Neural progenitor cell (in vitro differentiated cells): ENCODE measurements at places on chromosomes 3 and 15. TPM values are rescaled to one million over a fixed set of nuclear protein-coding genes. Genes with fewer than 3 reads are reported as not detected.
A peak's percentile ranks its signal among the peaks of the same experiment; 100 is the strongest.

The SCN11A gene
- 0.69 and 0.81 TPM in 2 replicates for total RNA-seq

The MNS1 gene
- total RNA-seq = 3.0 and 6.2 TPM in 2 replicates

The ALDH1L1 gene
- 0.31 and 0.60 TPM in 2 replicates for total RNA-seq

The NMNAT3 gene
- total RNA-seq = 0.87 and 0.95 TPM in 2 replicates

The GOLGA6L9 gene
- 12.1 and 13.0 TPM in 2 replicates for total RNA-seq

The TRPM1 gene
- not detected in 2 replicates for total RNA-seq

The ATP13A5 gene
- not detected in 2 replicates for total RNA-seq

The ZDHHC23 gene
- 1.7 and 2.4 TPM in 2 replicates for total RNA-seq

The XCR1 gene
- not detected in 2 replicates for total RNA-seq

The PLAAT1 gene
- total RNA-seq = 4.9 and 5.0 TPM in 2 replicates

The HEXA gene
- total RNA-seq = 34.5 and 44.6 TPM in 2 replicates

The CD80 gene
- total RNA-seq = 0.30 TPM in 1 of 2 replicates, not detected in the other

- no peak for DNase-seq
Observed at GRCh38 chr3:100533176-100533575, 40.8 kb downstream of the TMEM45A start.

- no peak for DNase-seq
Observed at GRCh38 chr3:104610730-104611652, 755.7 kb upstream of the ALCAM start.

DNA sequence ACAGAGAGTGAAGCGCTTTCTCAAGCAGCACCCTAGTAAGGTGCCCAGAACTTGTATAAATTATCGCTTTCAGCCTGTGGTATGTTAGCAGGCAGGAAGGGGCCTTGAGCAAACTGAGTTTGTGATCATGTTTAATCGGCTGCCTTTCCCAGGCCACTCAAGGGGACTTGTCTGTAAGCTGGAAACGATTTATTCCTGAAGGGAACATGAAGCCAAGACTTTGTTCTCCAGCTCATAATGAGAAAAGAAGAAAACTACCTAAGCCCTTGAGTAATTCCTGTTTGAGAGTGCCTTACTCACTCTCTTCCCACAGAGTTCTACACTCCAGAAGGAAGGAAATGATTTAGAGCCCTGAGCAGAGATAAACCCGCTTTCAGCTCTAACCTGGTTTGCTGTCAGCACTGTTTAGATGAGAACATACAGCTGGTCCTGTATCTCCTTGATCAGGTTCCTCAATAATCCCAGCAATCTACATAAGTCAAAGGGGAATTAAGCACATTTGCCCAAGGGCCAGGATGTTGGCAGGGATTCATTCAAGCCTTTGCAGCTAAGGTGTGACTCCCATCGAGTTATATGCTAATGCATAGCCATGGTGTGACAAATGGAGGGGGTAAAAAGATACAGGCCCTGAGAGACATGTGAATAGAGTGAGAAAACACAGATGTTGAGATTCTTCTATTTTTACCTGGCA, 187.7 kb upstream of the SLC24A5 start:
- DNase-seq = no peak

GRCh38 chr3:46119709-46120498, 88.2 kb downstream of the CCR1 start:
- DNase-seq = no peak

GRCh38 chr3:152703245-152703890, 131.6 kb upstream of the P2RY1 start:
- no peak for DNase-seq

GRCh38 chr3:38031022-38031994, 1.9 kb upstream of the PLCD1 start:
- DNase-seq = no peak

- no peak for DNase-seq
Observed at GRCh38 chr3:104436506-104436905, 930.2 kb upstream of the ALCAM start.

DNA sequence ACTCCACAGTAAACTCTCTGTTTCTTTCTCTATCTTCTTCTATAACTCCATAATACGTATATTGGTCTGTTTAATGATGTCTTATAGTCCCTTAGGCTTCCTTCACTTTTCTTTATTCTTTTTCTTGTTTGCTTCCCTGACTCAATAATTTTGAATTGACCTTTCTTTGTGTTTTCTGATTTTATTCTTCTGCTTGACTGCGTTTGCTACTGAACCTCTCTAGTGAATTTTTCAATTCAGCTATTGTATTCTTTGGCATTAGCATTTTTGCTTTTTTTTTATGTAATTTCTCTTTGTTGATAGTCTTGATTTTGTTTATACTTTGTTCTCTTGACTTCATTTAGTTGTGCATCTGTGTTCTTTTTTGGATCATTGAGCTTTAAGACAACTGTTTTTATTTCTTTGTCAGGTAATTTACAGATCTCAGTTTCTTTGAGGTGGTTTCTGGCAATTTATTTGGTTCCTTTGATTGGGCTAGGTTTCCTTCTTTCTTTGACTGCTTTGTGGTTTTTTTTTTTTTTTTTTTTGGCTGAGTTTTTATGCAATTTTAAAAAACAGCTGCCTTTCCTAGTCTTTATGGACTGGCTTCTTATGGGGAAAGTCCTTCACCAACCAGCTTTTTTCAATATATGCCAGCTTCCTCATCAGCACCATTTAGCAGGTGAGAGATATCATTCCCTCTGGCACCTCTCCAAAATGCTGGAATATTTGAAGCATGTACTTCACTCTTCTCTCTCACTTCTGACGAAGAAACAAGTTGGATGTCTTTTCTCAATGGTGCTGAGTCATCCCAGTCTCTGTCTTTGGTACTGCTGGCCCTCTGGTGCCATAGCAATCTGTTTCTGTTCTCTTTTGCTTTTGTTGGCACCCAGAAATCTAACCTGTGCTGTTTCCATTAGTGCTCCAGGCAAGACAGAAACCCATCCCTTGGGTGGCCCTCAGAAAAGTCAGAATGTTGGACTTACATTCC, 17.6 kb downstream of the RSRC1 start:
- no peak for DNase-seq

DNA sequence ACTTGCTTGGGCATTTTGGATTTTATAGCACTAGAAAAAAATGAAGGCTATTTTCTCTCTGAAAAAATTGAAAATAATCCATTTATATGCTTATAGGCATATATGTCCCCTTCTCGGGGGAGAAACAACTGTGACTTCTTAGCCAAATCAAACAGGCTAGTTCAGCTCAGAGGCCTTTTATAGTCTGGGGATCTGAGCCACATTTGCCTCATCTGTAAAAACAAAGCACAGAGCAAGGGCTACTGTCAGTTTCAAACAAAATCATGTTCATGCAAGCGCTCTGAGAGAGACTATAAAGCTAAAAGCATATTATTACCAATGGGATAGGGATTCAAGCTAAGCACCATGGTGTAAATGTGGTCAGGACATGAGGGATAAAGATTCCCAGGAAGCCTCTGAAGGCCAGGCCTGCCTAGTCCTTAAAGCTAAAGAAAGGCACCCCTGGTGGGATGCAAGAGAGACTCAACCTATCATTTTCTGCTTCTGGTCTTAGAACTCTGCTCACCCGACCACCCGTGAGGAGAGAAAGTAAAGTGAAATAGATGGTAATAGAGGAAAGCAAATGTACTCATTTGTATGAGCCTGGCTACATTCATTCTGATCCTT, 51.0 kb upstream of the IL12A start:
- DNase-seq = no peak

GRCh38 chr3:156513619-156514018, 41.3 kb downstream of the SSR3 start:
- DNase-seq = no peak

- DNase-seq = no peak
Observed at GRCh38 chr3:62035402-62036057, 337.8 kb downstream of the FEZF2 start.

GRCh38 chr15:61227950-61228936, 859 bp downstream of the RORA start:
- peak; percentile 54 for DNase-seq

DNA sequence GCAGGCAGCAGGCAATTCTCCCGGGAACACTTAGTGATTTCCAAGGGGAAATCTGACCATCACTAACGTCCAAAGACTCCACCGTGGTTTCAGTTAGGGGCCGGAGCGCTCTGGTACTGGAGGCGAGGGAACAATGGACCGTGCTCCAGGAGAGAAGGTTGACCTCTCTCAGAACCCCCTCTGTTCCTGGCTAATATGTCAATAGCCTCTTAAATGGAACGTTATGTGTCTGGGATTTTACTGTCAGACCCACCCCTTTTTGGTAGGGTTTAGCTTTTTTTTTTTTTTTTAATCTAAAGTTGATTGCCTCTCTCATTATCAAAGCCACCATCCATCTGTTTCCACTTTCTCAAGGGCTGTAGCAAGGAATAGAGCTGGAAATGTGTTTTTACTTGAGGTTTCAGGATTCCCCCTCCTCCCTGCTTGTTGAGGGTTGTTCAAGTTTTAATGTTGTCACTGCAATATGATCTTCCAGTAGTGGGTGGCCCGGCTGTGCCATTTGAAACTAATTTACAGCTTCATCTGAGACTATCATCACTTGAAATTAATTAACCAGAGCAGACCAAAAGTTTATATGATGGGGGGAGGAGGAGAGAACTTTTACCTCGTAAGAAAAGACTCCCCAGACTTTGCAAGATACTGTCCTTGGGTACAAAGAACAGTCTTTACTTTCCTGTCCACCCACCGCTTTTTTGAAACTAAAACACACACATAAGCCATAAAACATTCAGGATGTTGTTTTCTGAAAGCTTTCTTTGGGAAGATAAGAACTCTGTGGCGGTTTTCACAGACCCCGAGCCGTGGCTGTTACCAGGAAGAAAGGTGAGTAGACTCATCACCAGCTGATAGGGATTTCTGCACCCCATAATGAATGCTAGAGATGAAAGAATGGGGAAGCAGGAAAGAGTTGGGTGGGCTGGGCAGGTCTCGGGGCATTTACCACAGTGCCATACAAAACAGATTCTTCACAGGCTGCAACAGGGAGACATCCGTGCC, 187.8 kb downstream of the UACA start:
- DNase-seq = no peak

- no peak for DNase-seq
Observed at GRCh38 chr3:143321058-143321769, 201.6 kb downstream of the CHST2 start.

DNA sequence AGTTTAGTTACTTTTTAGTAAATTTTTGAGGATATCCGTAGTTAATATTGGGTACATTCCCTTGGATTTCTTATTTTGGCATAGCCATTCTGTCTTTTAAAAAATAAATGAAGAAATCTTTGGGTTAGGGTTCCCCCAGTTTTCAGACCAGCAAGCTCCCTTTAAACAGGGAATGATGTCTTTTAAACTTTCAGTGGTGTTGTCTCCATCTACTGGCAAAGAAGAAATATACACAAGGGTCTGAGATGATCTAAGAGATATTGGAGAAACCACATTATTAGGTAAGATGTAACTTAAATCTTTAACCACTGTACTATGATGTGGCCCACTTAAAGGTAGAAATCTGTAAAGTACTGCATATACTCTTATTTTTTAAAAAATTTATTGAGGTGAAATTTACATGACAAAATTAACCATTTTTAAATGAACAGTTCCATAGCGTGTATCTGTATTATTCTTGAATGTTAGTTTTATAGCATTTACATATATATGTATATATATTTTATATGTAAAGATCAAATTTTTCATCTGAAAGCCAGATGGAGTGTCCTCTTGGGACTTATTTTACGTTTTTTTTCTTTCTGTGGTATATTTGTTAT, 35.1 kb upstream of the EIF3J start:
- DNase-seq = peak; percentile 19

GRCh38 chr15:101723171-101723873, 951 bp downstream of the TARS3 start:
- no peak for DNase-seq

GRCh38 chr3:101643861-101644613, 32.9 kb downstream of the ZBTB11 start:
- no peak for DNase-seq

- no peak for DNase-seq
Observed at GRCh38 chr3:106182950-106183511, 314.2 kb upstream of the CBLB start.
